NCI-H1694 (cell line): ENCODE measurements at places on chromosomes 16 and 17.

DNA sequence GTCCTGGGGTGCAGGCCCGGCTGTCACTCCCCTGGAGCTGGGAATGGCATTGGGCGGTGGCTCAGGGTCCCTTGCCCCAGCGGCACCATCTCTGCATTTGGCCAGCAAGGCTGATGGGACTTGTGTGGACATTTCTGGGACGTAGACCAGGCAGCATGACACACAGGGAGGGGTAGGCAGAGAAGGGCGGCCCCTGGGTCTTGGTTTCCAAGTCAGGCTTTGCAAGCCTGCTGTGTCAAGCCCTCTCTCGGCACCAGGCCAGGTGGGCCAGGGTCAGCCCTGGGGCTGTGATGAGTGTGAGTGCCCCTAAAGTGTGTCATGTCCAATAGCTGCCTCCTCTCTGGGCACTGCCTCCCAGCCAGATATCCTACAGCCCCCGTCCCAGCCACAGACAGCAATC is 335.2 kb downstream of the SEC14L1 start:
- no peak for DNase-seq

- no peak for DNase-seq
These were observed 472 bp downstream of the GALNS start for GRCh38 chr16:88856122-88856827.

DNA sequence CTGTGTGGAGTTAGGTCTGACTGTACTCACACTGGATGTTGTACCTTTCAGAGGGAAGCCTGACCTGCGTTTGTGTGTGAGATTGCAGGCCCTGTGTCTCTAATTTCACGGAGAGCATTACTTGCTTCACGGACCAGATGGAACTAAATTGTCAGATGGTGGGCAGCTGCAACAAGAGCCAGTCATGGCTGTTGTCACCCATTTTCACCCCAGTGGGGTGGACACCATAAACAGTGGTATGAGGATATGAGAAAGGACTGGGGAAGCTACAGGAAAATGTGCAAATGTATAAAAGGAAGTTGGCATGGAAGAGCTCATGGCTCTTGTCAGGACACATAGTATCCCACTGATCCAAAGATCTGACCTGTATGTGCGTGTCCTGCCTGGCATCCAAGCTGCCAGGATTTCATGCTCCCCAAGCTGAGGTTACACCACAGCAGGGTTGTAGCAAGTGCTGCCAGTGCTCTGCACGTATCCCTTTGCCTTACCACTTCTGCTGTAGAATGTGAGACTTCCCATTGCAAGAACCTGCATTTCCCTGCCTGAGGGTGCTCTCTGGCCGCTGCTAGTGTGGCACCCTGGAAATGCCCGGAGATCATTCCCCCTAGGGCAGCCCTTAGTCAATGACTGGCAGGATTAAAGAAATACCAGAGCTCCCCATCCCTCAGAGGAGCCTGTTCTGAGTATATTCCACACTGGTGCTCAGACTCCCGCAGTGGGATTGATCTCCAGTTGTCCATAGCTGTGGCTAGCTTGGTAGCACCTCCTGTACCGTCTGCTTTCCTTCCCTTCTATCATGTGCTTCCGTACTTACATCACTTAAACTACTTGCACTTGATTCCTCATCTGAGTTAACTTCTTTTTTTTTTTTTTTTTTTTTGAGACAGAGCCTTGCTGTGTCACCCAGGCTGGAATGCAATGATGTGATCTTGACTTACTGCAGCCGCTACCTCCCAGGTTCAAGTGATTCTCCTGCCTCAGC is 70.4 kb upstream of the TANC2 start:
- no peak for DNase-seq

DNA sequence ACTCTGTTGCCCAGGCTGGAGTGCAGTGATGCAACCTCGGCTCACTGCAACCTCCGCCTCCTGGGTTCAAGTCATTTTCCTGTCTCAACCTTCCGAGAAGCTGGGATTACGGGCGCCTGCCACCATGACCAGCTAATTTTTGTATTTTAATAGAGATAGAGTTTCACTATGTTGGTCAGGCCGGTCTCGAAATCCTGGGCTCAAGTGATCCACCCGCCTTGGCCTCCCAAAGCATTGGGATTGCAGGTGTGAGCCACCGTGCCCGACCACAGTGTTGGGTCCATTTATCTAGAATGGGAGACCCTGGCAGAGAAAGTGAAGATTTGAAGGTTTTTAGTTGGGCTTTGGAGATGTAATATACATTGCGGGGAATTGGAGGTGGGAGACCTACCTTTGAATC is 70.1 kb downstream of the SNX29 start:
- DNase-seq = no peak

DNA sequence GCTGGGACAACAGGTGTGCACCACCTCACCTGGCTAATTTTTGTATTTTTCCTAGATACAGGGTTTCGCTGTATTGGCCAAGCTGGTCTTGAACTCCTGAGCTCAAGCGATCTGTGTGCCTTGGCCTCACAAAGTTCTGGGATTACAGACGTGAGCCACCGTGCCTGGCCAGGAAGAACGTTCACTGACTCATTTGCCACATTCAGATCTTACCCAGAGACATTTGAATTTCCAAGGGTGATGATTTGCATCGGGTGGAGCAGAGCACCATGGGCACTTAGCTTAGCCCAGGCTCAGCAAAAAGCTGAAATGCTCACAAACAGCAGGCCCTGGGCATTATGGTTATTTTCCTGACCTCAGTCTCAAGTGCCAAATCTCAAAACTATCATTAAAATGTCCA is 14.5 kb upstream of the ADORA2B start:
- DNase-seq = no peak

DNA sequence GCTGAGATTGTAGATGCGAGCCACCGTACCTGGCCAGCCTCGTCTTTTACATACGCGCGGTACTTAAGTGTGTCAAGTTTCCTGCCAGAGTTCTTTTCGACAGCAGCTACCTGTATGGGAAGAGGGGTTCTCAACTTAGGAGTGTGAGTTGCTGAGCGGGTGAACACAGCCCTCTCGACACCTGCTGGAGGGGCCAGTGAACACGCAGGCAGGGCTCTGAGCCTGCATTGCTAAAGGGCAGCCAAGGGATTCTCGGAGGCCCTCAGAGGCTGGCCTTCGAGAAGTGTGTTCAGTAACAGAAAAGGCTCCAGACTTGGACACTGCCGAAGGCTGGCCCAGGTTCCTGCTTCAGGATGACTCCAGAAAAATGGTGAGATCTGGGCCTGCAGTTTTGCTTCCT is 6.1 kb downstream of the ZC3H18 start:
- DNase-seq = no peak

GRCh38 chr16:25109643-25110042 is 1.9 kb upstream of the LCMT1 start:
- no peak for DNase-seq

DNA sequence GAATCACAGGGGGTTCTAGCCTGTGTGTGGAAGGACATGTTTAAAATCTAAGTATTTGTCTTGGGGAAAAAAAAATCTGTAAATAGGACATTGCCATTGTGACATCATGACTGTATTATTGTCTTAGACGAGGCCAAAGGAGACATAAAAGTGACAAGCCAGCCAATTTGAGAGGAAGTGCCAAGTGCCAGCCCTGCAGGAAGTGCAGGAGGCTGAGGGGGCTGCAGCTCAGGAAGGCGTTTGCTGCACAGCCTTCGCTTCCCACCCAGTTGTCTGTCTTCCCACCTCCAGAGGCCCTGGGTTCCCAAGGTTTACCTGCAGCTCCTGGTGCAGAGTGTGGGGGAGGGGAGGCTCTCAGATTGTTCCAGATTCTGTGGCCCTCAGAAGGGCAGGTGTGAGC is 1.3 kb downstream of the ADCY7 start:
- no peak for DNase-seq

GRCh38 chr17:32803544-32803943 is 73.4 kb downstream of the MYO1D start:
- no peak for DNase-seq

DNA sequence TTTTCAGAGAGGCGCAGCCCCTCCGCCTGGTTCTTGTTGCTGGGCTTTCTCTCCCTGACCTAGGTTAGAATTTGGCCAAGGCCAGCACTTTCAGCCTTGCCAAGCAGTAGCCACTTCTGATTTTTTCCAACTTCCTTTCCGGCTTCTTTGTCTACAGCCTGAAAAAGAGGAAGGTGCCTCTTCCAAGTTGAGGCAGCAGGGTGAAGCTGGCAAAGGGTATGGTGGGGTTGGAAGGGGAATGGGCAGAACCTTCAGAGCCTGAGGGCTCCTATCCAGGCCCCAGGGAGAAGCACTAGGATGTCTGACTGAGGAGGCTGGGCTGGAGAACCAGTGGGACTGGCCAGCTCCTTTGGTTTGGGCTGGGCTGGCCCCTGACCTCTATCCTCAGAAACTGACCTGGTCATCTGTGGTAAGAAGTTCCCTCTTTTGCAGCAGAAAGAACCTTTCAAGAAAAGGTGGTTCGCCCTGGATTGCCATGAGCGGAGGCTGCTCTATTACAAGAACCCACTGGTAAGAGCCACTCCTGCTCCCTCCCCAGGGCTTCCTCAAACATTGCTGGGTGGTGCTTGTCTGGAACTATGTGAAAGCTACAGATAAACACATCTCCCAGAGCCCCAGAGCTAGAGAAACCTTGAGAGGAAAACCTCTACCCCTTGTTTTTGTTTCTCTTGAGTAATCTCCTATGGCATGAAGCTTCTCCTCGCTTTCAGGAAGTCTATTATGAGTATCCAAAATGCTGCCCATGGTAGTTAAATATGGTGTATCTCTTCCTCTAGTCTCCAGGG is 16.6 kb upstream of the RNF135 start:
- DNase-seq = no peak

- peak; percentile 76 for DNase-seq
These were observed 1.6 kb downstream of the NDUFB10 start for GRCh38 chr16:1960665-1961630.

DNA sequence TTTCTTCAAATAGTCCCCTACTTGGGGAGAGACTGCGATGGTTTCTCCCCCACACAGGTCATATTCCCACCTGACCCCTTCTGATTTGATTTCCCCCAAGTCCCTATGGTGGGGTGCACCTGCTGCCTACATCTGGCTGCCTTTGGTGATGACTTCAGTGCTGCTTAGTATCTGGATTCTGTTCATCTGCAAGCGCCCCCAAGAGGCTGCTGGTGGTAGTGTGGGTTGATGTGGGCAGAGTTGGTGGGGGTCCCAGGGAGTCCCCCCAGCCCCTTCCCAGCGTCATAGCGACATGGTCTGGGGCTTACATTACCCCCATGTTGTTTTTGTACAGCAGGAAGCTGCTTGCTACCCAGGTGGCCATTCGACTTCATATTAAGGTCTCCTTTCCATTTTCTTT is 99.2 kb downstream of the NTN1 start:
- DNase-seq = peak; percentile 10

- DNase-seq = no peak
These were observed 10.9 kb downstream of the JPT2 start for GRCh38 chr16:1688807-1689560.

GRCh38 chr16:53507464-53508179 is 4.6 kb upstream of the AKTIP start:
- DNase-seq = no peak

- DNase-seq = no peak
These were observed 25.0 kb upstream of the NGFR start for GRCh38 chr17:49469831-49470810.

GRCh38 chr17:50550661-50551432 is 3.9 kb downstream of the SPATA20 start:
- peak; percentile 34 for DNase-seq

DNA sequence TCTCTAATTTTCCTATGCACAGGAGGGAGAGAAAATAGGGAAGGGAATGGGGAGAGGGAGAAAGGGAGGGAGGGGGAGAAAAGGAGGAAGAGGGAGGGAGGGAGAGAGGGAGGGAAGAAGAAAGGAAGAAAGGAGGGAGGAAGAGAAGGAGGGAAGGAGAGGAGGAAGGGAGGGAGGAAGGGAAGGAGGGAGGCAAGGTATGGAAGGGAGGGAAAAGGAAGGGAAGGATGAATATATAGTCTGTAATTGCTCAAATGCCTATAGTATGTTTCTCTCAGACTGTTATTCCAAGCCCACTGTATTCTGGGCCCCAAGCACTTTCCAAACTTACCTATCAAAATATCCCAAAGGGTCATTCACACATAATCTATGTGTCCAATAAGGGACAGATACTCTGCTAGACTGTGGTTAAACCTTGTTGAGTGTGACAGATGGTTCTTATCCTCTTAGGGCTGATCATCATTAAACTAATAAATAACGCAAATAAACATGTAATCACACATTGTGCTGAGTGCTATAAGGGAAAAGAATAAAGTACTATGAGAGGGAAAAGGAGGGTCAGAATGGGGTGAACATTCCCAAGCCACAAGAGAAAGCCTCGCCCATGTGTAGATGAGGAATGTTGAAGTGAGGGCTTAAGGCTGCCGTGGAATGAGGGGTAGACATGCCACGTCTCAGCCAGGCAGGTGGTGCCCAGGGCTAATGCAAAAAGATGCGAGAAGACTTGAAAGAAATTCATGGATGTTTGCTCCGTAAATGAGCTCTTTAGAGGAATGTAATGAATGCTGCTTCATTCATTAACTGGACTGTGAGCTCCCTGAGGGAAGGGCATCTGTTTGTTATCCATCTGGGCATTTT is 30.6 kb downstream of the ASIC2 start:
- no peak for DNase-seq

DNA sequence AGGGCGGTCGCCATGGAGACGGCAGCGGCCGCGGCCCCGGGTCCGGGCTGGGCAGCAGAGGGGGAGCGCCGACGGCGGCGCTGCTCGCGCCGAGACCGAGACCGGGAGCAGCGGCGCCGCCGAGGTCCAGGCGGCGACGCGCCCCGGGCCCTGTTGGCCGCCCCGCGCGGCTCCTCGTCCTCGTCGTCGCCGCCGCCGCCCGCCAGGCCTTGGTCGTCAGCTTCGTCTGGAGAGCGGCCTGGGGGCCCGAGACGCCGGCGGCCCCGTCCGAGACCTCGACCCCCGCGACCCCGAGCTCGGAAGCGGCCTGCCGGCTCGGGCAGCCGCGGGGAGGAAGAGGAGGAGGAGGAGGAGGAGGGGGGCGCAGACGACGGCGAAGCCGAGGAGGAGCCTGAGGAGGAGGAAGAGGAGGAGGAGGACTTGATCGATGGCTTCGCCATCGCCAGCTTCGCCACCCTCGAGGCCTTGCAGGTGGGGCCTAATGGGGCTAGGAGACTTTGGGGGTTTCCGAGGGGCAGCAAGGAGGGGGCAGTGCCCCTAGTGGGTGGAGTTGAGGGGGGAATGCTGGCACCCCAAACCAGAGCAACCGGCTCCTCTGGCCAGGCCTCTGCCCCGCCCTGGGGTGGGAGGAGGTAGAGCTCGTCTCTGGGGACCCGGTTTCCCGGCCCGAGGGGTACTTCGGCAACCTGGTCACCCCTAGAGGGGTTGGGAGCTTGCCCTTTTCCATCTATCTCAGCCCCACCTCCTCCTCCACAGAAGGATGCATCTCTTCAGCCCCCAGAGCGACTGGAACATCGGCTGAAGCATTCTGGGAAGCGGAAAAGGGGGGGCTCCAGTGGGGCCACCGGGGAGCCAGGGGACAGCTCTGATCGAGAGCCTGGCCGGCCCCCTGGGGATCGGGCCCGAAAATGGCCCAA is 1.5 kb downstream of the FBRS start:
- DNase-seq = no peak

GRCh38 chr16:83682868-83683235 is 124.9 kb upstream of the HSBP1 start:
- no peak for DNase-seq

- DNase-seq = no peak
These were observed 4.8 kb downstream of the RNF213 start for GRCh38 chr17:80265205-80266068.

GRCh38 chr17:72998343-72998742 is 94.1 kb downstream of the SLC39A11 start:
- no peak for DNase-seq
